ENCODE measurements at places on chromosomes 4 and X.

- no peak for DNase-seq
These were observed 1947.1 kb upstream of the TENM3 start for GRCh38 chr4:180296036-180296599.

DNA sequence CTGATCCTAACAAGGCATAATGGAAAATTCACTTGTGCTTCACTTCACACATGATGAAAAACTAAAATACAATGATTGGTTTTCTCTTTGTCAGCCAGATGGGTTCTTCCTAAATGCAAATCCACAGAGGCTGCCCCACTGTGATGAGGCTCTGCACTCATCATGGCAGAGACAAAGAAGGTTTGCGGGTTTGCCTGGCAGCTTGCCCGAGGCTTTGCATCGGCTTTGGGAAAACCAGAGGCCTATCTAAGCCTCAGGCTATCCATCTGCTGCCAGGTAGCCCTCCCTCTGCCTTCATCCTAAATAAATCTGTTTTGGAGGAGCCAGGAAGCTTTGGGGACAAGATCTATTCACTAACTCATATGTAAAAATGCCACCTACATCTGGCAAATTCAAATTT is 244.2 kb downstream of the PACRGL start:
- no peak for DNase-seq

- peak; percentile 85 for DNase-seq
These were observed at the start of gene PCDH19 for GRCh38 chrX:100409610-100410590. Gene PCDH19, minus strand, starts transcription at chrX:100410273. Its CDS starts 1,676 bp downstream, at chrX:100408597.

GRCh38 chr4:157079441-157079840 is 3.5 kb downstream of the GLRB start:
- no peak for DNase-seq

All from brain (organoid and tissue), 16 donors.